Psoas muscle (tissue), 8 donors: ENCODE measurements at places on chromosomes 1 and 21. TPM values are rescaled to one million over a fixed set of nuclear protein-coding genes. Genes with fewer than 3 reads are reported as not detected.

DNA sequence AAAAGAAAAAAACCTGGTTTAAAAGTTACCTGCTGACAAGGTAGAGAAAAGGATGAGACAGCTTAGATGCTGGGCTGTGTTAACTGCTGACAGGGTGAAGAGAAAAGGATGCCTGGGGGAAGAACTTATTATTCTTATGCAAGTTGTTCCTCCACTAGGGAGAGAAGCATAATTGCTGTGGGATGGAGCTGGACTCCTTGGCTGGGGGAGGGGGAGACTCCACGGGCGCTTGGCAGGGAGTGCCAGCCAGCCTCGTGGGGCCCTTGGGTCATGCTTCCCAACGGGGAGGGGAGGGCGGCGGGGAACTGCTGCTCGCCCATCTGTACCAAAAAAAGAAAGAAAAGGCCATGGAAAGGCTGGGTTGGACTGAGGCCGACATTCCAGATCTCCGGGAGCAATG is 47.2 kb downstream of the SYCP1 start:
- no peak for DNase-seq

DNA sequence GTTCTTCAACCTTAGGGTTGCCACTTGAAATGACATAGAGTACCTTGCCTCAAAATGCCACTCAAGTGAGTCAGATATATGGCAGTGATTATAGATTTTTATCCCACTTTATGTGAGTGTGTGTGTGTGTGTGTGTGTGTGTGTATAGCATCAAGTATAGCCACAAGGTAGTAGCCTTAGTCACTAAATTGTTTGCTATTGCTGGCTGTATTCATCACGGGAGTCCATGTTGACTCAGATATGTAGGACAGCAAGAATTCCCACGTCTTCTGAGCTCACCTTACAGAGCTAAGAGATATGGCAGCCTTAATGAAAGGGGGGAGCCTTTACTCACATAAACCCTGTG is 9.3 kb downstream of the ETS2 start:
- DNase-seq: no peak

DNA sequence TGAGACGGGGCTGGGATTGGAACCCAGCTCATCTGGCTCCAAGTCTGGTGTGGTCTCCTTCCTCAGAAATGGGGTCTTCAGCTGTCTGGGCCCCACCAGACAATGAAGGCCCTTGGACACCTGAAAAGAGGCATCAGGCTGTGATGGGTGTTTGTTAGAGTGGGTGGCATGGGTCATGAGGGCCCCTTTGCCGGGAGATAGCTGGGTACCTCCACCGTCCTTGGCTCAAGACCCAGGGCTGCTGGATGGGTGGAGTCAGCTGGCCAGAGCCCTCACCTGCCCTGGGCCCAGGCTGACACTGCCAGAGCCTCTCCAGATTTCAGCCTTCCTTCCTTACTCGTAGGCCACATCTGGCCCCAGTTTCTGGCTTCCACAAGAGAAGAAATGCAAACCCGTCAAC is 13.4 kb upstream of the TTC22 start:
- no peak for DNase-seq

DNA sequence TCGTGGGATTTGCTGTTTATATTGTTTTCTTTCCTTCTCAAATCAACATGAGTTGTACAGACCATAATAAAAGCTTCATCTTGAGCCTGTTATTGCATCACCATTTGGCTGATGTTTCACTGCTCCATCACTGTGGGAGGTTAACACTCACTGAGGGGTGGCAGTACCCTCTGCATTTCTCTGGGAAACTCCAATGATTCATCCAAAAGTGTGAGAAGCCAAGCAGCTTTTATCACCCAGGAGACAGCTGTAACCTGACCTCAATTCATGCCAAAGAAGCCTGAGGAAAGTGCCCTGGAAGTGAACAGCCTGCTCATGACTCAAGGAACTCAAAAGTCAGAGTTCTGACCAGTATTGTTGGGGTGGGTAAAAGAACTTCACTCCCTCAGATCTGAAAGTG is 84.1 kb downstream of the GPR88 start:
- DNase-seq: no peak

- no peak for DNase-seq
Observed at GRCh38 chr1:160117300-160117699, 1.7 kb downstream of the ATP1A2 start.

DNA sequence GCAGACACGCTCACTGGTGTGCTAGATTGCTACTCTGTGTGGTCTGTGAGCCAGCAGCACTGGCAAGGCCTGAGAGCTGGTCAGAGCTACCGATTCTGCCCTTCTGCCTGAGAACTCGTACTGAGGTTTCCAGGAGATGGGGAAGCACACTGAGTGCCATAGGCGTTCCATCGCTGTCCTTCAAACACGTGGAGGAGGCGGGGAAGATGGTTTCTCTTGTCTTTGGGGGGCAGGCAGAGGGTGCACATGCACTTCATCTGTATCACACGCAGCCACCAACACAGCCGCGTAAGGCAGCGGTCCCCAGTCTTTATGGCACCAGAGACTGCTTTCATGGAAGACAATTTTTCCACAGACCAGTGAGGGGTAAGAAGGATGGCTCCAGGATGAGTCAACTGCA is 23.8 kb upstream of the MX1 start:
- no peak for DNase-seq

GRCh38 chr1:167752219-167752985 is 30.6 kb downstream of the MPZL1 start:
- no peak for DNase-seq

DNA sequence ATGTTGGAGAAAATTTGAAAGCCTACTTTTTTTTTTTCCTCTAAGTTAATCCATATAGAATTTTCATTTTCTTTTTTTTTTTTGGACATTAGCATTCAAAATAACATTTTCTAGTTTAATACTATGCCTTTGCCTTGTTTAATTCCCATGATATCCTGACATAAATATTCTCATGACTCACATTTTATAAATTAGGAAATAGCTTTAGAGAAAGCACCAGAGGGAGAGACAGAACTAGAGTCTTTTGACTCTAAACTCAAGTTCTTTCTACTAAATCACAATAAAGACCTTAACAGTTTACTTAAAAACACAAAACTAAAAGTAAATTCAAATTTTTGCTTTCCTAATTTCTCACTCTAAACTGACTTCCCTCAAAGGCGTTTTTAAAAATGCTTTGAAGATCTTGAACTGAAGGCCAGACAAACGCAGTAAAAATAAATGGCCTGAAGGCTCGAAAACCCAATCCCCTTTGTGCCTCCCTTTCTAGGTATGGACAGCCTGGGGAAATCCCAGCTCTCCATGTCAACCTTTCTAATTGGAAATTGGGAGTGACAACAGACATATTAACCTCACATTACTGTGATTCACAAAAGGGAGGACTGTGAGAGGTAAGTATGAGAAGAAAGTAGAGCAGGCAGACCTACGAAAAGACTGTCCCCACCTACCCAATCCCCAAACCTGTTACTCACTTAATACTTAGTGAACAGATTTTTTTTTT is 104.6 kb downstream of the ENAH start:
- DNase-seq: no peak

- no peak for DNase-seq
Observed at GRCh38 chr1:31811605-31812004, 4.2 kb downstream of the SPOCD1 start.

DNA sequence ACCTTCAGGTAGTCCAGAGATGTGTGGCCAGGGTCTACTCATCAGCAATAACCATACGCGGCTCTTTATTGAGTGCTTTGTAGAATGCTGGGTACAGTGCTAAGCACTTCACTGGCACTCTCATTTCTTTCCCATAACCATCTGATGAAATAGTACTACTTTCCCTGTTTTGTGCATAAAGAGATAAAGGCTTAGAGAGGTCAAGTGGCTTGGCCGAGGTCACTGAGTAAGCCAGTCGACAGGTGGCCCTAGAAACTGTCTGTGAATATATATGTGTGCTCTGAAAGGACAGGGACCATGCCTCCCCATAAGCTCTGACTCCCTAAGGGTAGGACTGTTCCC is 52.8 kb downstream of the NENF start:
- DNase-seq: no peak

- no peak for DNase-seq
Observed at GRCh38 chr1:90922202-90922601, 99.6 kb downstream of the ZNF644 start.

UBXN10 gene
- total RNA-seq: 0.48 TPM

DNA sequence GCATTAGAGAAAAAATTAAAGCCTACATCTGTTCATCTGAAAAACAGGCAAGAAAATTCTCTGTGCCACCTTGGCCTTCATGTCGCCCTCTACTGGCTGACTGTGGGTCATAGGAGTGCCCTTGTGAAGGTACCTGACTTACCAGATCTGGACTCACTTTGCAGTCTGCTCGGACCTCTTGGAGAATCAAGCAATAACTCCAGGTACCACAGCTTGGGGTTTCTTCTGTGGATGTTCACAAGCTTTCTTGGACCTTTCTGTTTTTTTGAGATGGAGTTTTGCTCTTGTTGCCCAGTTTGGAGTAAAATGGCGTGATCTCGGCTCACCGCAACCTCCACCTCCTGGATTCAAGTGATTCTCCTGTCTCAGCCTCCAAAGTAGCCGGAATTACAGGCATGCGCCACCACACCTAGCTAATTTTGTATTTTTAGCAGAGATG is 2.4 kb upstream of the PRAMEF18 start:
- DNase-seq: no peak

ADAMTS1 gene
- 70.3 TPM for total RNA-seq

DNA sequence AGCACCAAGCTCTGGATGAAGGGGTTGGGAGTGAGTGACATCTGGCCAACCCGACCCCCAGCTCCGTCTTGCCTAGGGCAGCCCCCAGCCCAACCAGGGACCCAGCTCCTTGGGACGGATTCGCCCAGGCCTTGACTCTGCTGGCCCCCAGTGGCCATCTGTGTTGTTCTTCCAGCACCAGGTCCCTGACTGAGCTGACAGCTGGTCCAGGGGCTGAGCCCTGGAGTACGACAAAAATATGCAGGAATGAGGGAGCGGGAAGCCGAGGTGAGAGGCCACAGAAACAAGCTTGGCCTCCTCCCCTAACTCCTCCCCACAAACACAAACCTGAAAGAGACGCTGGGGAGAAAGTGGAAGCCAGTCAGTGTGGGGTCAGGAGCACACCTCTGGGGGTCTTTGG is 55.0 kb upstream of the PAX7 start:
- no peak for DNase-seq

FAM163A gene
- 0.52 TPM for total RNA-seq

TRAF3IP3 gene
- 2.0 TPM for total RNA-seq

- no peak for DNase-seq
Observed at GRCh38 chr21:29521872-29522271, 223.2 kb downstream of the BACH1 start.

CLCA1 gene
- total RNA-seq: 0.09 TPM

DNA sequence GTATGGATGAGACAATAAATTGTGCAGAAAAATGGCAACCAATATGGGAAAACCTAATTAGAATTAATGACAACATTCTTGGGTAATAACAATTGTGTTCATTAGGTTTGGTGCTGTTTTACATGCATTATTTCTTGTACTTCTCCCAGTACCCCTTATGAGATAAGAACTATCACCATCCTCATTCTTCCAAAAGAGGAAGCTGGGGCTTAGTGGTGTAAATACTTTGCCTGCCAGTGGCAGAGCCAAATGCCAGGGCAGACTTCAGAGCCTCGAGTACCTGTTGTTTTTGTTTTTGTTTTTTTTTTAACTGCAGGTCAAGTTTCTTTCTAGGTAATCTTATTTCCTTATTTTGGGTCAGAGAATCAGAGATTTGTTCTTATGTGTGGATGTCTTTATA is 206.4 kb downstream of the RHOU start:
- DNase-seq: no peak

DNA sequence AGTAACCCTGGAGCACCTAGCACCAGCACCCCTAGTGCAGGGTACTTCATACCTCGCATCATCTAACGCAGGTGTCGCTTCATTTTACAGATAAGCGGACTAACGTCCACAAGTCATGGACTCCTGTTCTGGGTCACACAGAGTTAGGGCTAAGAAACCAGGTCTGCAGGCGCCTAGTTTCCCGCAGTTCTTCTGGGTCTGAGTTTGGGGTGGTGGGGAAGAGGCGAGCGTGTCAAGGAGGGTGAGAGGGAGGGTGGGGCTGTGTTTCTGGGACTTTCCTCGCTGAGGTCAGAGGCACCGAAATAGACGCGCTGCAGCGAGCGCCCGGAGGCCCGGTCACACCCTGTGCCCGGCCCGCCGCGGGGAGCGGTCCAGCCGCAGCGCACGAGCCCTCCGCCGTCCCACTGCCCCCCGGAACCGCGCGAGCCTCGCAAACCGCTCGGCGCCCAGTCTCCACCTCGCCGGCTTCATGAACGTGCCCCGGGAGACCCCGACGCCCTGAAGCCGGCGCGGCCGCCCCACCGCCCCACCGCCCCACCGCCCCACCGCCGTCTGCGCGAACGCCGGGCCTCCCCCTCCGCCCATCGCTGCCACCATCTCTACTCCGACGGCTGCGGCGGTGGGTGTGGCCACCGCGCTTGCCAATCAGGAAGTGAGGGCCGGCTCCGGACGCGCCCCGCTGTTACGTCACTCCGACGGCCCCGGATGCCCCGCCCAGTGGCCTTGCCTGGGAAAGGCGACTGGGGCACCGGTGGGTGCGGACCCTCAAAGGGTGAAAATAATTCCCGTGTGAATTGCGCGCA is 12.3 kb downstream of the IFI6 start:
- peak; percentile 95 for DNase-seq

- no peak for DNase-seq
Observed at GRCh38 chr1:225923381-225923691, 714 bp downstream of the PYCR2 start.

CFAP45 gene
- 0.42 TPM for total RNA-seq

TMEM54 gene
- 11.8 TPM for total RNA-seq

GRCh38 chr1:30929135-30929889 is 20.8 kb upstream of the SDC3 start:
- no peak for DNase-seq
